ENCODE measurements at places on chromosomes 5 and 9. TPM values are rescaled to one million over a fixed set of nuclear protein-coding genes. Genes with fewer than 3 reads are reported as not detected.

SVEP1 gene
- not detected for total RNA-seq

DOK3 gene
- 4.2 TPM for total RNA-seq

SELENOP gene
- 1.2 TPM for total RNA-seq

LCN9 gene
- total RNA-seq = not detected
